ENCODE measurements at places on chromosomes 11 and 22.

GRCh38 chr11:118054712-118055640 is 21.9 kb upstream of the TMPRSS4 start:
- DNase-seq = no peak

DNA sequence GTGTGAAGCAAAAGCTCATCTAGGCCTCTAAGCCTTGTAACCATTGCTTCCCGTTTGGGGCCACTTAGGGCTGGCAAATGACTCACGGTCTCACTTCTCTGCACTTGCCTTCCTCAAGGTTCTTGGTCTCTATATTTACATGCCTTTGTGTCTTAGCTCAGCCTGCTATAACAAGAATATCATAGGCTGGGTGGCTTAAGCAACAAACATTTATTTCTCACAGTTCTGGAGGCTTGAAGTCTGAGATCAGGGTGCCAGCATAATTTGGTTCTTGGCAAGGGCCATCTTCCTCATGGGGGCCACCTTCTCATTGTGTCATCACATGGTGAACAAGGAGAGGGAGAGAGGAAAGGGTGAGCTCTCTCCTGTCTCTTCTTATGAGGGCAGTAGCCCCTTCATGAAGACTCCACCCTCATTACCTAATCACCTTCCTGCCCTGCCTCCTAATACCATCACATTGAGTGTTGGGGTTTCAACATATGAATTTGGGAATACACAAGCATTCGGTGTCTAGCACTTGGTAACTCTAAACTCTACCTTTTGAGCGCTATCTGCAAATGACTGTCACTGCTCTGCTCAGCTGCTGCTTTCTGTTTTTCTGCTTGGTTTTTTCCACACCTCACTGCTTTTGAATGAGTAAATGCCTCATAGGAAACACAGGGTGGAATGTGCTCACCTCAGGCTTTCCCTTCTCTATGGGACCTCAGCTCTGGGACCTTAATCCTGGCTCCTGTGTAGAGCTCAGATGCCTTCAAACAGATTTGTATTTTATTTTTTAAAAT is 16.2 kb upstream of the ME3 start:
- DNase-seq = no peak

GRCh38 chr11:60946601-60947264 is 5.2 kb downstream of the SLC15A3 start:
- no peak for DNase-seq

DNA sequence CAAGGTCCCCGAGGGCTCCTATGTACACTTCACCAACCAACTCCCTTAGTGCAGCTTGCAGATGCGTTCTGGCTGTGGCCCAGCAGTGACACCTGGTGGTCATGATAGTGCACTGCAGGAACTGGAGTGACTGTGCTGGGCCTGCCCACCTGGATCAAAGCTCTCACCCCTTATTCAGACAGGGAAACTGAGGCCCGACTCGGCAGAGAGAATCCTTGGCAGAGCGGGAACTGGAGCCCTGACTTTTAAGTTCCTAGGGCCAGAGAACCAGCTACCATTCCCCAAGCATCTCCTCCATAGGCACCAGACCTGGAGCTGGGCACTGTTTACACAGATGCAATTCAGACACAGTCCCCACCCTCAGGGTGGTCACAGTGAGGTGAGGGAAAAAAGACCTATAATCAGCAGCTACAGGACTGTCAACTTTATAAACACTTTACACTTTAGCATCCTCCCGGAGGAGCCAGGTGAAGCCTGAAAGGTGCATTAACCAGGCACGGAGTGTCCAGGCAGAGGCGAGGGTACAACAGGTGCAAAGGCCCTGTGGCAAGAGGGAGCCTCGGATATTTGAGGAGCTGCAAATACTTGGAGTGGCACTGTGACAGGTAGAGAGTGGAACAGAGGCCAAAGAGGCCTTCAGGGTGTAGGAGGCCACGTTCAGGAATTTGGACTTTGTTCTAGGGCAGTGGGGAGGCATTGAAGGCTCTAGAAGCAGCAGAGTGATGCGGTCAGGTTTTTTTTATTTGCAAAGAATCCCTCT is 22.0 kb downstream of the RHBDD3 start:
- DNase-seq = peak; percentile 38

DNA sequence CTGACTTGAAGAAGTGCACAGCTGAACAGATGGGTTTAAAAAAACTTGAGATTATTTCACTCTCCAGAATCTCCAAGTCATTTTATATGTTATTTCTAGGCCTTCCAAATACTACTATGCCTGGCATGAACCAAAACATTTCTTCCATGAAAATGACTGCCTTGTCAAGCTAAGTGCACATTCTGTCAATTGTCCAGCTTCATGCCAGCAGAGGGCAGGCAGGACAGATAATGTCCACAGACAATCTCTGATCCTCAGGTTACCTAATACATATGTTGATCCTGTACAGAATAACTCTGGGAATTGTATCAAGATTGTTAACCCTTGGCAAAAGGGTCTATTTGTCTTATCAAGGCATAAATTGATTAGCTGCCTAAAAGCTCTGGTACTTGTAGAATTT is 229.5 kb downstream of the AASDHPPT start:
- DNase-seq = no peak

- no peak for DNase-seq
Observed at GRCh38 chr11:72586321-72587090, 87.7 kb downstream of the PDE2A start.

- no peak for DNase-seq
Observed at GRCh38 chr11:30128269-30128932, 102.4 kb upstream of the FSHB start.

DNA sequence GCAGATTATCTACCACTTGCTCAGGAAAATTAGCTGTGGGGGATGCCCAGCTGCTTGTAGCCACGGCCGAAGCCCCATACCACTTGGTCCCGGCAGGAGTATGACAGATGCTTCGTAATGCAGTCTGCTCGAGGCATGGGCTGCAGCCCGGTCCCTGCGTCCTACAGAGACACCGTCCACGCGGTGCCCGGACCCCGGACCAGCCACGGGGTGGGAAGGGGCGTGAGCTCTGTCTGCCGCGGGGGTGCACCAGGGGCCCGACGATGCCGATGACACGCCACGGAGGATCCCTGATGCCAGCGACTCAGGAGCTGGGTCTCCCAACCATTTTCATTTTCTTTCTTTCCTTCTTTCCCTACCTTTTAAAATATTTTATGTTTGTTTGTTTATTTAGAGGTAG is 30.0 kb downstream of the SLC25A17 start:
- DNase-seq = no peak

DNA sequence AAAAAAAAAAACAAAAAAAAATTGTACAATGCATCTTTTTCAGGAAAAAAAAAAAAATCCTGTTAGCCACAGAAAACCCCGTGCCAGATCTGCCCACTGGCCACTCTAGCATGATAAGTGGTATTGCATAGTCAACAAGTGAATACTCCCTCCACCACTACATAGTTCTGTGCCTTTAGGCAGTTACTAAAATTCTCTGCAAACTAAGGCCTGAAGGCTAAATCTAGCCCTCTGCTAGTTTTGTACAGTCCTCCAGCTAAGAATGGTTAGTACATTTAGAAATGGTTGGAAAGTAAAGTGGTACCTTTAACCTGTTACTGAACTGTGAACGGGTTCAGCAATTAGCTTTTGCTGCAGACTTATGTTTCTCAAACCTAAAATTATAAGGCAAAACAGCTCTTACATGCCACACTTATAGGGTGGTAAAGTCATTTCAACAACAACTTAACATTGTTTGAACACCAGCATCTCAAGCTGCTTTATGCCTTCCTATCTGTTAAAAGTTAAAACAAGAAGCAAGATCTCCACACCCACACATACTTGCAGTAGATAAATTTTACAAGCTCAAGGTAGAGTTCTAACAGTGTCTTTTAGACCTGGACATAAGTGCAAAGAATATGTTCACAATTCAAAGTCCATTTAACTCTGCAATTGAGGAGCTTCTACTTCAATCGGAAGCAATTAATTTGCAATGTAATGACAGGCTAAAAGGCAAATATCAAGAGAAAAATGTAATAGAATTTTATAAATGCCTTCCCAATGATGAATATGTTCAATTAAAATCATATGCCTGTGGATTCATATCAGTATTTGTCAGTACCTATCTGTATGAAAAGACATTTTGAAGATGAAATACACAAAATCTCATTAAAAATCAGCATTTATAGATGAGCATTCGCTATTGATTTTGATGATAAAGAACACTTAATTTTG is 7.3 kb downstream of the C11orf71 start:
- DNase-seq = no peak

- no peak for DNase-seq
Observed at GRCh38 chr11:47442514-47442913, 6.4 kb downstream of the RAPSN start.

DNA sequence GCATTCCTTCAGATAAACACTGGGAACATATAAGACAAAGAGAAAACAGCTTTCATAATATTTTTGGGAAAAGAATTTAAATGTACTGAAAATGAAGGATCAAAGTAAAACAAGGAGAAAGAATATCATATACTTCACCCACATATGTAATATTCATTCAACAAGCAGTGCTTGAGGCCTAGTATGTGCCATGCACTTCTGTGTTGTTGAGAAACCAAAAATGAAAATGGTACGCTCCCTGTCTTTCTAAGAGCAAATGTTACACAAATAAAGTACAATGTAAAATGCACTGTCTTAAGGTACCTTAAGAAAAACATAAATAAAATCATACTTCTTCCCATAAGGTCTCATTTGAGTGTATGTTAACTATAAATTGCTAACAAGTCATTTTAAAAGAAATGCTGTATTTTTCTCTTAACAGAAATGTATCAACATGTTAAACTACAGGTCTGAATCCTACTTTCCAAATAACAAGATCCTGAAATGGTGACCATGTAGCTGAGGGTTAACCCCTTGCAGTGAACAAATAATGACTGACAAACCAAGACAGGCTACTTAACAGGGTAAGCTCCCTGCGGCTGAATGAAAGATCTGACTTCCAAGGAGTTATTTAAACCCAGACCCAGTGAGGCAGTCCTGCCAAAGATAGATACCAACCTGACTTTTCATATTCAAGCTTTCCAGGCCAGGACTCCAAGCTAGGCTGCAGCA is 377.6 kb downstream of the DCDC1 start:
- DNase-seq = no peak

GRCh38 chr11:94028436-94028835 is 7.3 kb downstream of the HEPHL1 start:
- no peak for DNase-seq

GRCh38 chr11:128881221-128881620 is 9.9 kb upstream of the KCNJ5 start:
- DNase-seq = no peak

DNA sequence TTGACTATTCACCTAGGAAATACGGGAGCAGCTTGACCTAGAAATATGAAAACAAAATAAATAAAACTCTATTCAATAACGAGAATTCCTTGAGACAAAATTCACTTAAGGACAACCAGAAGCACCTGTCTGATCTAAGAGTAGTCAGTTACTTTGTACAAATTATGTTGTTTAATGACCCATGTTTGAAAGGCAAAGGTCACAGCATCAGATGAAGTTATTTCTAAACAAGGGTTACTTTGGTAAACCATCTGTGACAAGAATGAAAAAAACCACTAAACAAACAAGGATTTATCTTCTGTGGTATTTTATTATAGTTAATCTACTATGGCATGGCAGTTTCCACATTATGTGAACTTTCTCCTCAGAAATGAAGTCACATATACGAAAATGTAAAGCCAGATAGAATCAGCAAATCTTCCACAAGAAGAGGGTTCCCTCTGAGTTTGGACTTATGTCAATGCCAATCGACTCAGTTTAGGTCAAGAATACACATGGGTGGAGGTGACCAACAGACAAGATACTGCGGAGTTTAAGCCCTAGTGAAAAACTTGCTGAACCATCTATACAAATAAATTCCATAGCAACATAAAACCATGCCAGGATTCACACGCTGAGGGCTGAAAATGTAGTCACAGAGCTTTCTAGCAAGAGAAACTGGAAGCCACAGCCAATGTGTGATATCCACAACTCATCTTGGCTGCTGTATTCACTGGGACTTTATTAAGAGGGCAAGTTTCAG is 53.4 kb downstream of the NCAPD3 start:
- no peak for DNase-seq

GRCh38 chr11:40316171-40316570 is 1143.3 kb downstream of the LRRC4C start:
- no peak for DNase-seq

DNA sequence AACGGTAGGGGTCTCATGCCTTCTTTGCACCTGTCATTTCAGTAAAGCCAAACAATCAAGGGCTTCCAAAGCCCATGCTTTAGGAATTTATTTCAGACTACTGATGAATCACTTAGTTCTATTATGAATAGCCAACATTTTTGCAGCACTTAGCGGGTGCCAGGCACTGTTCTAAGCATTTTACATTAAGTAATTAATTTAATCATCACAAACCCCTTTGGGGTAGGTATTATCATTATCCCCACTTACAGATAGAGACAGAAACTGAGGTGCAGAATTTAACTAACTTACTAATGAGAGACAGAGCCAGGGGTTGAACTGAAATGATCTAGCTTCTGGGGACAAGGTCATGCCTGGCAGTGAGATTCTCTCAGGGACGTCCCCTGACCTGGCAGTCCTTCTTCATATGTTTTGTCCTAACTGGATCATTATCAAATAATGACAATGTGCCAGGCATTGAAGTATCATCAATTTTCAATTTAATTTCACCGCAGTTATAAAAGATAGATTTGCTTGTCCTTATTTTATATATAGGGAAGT is 31.7 kb upstream of the NAV2 start:
- no peak for DNase-seq

DNA sequence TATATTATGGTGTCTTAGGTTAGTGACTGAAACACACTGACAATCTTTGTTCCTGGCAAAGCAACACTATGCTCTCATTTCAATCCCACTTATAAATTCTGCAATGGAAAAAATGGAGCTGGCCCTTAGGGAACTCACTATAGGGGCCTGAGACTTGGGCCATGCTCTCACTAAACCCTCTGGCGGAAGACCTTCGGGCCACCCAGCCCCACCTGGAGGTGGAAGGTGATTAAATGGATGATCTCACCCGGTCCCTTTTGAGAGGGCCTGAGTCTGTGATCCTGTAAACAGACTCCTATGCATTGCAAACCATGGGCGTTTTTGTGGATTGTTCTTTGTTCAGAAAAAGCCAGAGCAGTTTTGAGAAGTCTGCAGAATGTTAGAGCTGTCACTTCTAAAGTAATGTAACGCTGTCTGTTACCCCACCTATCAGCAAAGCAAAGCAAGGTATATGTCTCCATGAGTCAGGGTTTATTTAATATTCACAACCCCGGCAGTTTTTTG is 17.0 kb upstream of the CDON start:
- DNase-seq = no peak

GRCh38 chr22:42328130-42328783 is 57.8 kb upstream of the TCF20 start:
- DNase-seq = no peak

GRCh38 chr22:26798462-26799065 is 141.2 kb downstream of the MIAT start:
- no peak for DNase-seq

- no peak for DNase-seq
Observed at GRCh38 chr11:92750794-92751193, 218.7 kb upstream of the MTNR1B start.
